ENCODE measurements at places on chromosomes 7 and 10.
A peak's percentile ranks its signal among the peaks of the same experiment; 100 is the strongest.

GRCh38 chr7:30222515-30223215, 61.7 kb upstream of the ZNRF2 start:
- no peak for DNase-seq

DNA sequence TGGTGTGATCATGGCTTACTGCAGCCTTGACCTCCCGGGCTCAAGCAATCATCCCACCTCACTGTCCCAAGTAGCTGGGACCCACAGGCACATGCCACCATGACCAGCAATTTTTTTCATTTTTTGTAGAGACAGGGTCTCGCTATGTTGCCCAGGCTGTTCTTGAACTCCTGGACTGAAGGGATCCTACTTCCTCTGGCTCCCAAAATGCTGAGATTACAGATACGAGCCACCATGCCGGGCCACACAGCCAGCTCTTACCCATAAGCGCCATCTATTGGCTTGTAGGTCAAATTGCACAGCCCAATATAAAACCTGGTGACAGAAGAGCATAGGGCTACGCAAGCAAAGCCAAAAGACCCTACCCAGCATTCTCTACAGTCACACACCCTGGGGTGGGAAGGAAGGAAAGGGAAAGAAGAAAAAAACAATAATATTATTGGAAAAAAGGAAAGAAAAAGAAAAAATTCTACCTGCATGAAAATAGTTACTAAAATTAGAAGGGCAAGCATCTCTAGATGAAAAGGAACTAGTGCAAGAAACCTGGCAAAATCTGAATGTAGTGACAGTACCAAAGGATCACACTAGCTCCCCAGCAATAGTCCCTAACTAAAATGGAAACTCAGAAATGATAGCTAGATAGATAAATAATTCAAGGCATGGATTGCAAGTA, 29.4 kb upstream of the AMPH start:
- peak; percentile 56 for DNase-seq

GRCh38 chr7:108138911-108139310, 8.8 kb upstream of the LAMB4 start:
- DNase-seq, result peak; percentile 85

GRCh38 chr10:71761105-71761511, 12.2 kb downstream of the VSIR start:
- DNase-seq, result no peak

- DNase-seq, result no peak
Measured at GRCh38 chr10:96341219-96342182, 17.3 kb downstream of the OPALIN start.

- DNase-seq, result no peak
Measured at GRCh38 chr10:97926055-97926454, 76.4 kb downstream of the GOLGA7B start.

DNA sequence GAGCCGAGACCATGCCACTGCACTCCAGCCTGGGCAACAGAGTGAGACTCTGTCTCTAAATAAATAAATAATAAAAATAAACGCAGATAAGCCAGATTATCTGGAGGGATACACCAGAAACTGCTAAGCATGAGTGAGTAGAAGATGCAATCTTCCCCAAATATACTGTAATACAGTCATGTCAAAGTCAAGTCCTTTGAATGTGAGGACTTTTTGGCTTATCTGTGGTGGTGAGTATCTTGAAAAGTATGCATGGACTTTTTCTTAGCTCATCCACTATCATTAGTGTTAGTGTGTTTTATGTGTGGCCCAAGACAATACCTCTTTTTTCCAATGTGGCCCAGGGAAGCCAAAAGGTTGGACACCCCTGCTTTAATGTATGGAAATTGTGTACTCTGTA, 44.7 kb upstream of the PITRM1 start:
- peak; percentile 90 for DNase-seq

Measured in fibroblast of skin of back (primary cell).